Stimulated activated CD8-positive, alpha-beta memory T cell treated with anti-CD3 and anti-CD28 coated beads, Interleukin-4, amount 100 ng/mL, for 24 hours (primary cell): ENCODE measurements at places on chromosomes 3 and 15.

DNA sequence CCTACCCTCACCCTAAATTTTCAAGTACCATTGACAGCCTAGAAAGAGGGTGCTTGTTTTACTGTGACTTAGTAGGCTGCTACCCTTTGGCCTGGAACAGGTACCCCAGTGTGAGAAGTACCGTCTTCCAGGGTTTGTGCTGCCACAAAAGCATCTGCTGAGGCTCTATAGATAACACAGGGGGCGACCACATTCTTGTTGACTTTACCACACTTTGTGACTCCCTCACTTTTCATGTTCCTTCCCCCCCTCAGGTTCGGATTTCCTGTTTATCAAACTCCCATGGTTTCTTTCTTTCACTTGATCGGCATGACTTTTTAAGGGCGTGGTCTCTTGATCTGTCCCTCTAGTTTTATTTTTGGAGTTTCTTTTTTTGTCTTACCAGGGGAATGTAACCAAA, 23.5 kb downstream of the EXOG start:
- no peak for DNase-seq

DNA sequence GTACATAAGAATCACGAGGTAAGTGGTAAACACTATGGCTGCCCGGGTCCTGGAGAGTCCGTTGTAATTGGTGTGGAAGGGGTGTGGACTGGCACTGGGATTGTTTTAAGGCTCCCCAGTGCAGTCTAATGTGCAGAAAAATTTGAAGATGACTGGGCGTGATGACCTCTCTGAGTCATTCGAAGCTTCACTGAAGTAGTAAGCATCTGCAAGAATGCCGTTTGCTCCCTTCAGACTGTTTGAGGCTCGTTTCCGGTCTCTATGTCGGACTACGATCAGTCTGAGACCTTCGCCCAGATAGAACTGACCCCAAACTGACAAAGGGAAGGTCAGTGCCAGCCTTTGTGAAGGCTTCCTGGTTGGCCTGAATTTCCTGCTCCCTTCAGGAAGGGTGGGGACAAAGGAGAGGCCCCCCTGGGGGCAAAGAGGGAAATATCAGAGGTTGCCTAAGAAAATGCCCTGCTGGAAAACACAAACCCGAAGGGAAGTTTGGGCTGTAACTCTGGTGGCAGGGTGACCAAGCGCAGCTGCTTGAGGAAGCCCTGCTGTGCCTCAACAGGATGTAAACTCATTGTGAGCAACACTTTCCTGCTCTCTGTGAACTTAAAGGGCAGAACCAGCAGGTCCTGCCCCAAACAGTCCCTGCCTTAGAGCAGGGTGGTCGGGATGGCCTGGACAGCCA, 34.6 kb downstream of the BTD start:
- no peak for DNase-seq

DNA sequence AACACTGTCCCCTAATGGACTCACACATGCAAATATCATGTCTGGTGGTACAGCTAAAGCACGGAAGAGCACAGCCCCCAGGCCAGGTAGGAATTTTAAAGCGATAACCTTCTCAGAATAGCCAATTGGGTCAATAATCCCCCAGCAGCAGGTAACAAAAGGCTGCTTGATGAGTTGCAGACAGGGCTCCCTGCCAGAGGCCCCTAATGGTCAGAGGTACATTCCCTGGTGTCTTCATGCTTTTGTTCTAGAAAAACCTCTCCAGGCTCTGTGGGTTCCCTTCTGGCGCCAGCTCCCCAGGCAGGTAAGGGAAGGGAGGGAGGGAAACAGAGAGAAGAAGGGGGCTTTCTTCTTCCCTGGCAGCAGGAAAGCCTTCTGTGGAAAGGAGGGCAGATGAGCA, 43.4 kb upstream of the PRTG start:
- DNase-seq: no peak

GRCh38 chr3:182792901-182793662, at the start of gene ATP11B:
ATP11B (plus strand) TSS chr3:182793504; CDS start chr3:182793760, 256 bp downstream.
- DNase-seq: peak; percentile 69

DNA sequence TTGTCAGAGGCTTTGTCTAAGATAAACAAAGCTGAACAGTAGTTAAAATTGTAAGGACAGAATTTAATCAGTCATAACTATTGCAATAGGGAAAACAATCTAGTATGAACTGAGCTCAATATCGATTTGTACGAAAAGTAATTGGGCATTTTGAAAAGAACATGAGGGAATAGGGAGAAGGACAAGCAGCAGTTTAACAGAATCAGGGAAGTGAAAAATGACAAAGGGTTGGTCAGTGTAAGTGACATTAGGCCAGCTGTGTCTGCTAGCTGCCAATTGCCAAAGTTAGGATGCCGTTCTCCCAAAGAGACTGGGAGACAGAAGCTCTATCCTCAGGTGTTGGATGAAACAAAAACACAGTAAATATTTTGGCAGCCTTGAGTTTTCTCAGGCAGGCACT, 3.3 kb upstream of the DNAJA4 start:
- DNase-seq: no peak

GRCh38 chr15:35736150-35736549, 190.2 kb upstream of the DPH6 start:
- no peak for DNase-seq
